KBM-7 (cell line): ENCODE measurements at places on chromosomes 2 and 18.

DNA sequence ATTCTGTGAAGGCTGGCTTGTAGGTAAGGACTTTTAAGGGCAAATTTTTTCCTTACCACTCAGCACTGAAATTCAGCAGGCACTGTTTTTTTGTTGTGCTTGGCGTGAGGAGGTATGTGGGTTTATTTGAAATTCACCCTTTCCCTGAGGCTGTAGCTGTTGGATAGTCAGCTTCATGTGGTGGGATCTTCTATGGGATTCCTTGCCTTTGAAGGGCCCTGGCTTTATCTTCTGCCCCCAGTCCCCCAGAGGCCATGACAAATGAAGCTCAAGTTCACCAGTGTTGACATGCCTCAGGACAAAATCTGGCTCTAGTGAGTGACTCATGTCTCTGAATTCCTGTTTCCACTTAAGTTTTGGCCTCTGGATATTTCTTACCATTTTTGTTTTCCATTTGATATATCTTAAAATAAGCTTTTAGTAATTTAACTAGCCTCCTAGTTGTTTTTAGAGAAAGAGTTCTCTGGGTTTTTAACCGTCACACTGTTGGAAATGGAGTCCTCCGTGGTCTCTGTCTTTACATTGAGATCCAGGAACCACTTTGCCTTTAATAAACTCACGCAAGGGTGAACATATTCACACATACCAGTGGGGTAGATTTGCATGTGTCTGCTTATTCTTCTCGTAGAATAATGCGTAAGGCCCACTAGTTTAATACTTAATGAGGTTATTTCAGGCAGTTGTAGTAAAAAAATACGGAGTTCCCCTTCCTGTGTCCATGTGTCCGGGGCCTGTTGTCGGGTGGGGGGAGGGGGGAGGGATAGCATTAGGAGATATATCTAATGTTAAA is 211.1 kb upstream of the FAM98A start:
- DNase-seq: no peak

DNA sequence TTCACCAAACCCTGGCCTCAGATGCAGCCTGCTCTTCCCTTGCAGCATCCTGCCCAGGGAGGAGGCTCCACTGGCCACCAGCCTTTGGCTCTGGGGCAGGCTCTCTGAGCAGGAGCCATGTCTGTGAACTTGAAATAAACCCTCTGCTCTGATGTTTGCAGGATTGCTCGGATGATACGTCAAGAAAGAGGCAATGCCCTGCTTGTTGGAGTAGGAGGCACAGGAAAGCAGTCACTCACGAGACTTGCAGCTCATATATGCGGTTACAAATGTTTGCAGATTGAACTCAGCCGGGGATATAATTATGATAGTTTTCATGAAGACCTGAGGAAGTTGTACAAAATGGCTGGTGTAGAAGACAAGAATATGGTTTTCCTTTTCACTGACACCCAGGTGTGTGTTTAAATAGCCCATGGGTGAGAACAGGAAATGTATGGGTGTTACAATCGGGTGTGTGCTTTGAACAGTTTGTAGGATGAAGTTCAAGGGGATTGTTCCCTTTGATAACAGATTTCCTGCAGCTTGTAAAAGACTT is 177.9 kb downstream of the DNAH6 start:
- DNase-seq: no peak

DNA sequence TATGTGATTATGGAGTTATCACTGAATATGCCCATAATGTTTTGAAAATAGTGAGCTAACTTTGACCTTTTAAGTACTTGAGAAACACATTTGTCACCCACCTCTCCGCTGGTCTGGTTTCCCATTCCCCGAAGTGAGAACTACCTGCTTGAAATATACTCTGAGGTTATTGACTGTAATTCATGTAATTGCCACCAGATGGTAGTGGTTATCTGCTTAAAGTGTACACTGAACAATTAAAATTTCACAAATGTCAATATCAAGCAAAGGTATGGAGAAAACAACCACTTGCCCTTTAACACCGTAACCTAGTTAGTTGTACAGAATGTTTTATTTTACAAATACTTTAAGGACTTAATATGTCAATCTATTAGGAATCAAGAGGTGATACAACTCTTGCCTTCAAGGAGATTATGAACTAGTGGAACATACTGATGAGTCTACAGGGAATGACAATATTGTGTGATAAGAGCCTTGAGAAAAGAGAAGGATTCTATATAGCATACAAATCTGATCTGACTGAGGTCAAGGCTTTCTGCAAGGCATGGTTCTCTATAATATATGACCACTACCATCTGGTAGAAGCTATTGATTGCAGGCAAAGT is 316.8 kb upstream of the KCNH7 start:
- peak; percentile 53 for DNase-seq

- no peak for DNase-seq
Measured at GRCh38 chr2:241133436-241133820, 15.8 kb downstream of the PASK start.

GRCh38 chr18:3652380-3653262 is 202.6 kb downstream of the TGIF1 start:
- DNase-seq: peak; percentile 96
